SJSA1 (cell line): ENCODE measurements at places on chromosomes 12 and 14. TPM values are rescaled to one million over a fixed set of nuclear protein-coding genes. Genes with fewer than 3 reads are reported as not detected.

PDE3A gene
- 0.13 TPM in 1 of 2 replicates, not detected in the other for total RNA-seq

- DNase-seq: no peak
- H3K27ac ChIP-seq: no peak overlapping the region
- no peak overlapping the region for H3K4me3 ChIP-seq
- no peaks in the 10 kb centered on the region; the same call in 1 of the 2 replicates for H3K36me3 ChIP-seq
- no peaks in the 10 kb centered on the region for H3K27me3 ChIP-seq
- H3K4me1 ChIP-seq: no peaks in the 10 kb centered on the region
Observed at GRCh38 chr12:47071241-47071852, 8.1 kb upstream of the PCED1B start.

GRCh38 chr12:104697186-104697585 lies 240.4 kb downstream of the CHST11 start:
- no peak overlapping the region for H3K4me3 ChIP-seq
- no peak overlapping the region for H3K27ac ChIP-seq
- no peaks in the 10 kb centered on the region for H3K27me3 ChIP-seq
- no peak for DNase-seq
- H3K36me3 ChIP-seq: no peaks in the 10 kb centered on the region
- peaks cover 14% of the 10 kb centered on the region for H3K4me1 ChIP-seq

PEX5 gene
- total RNA-seq: 18.7 and 24.8 TPM in 2 replicates

DNA sequence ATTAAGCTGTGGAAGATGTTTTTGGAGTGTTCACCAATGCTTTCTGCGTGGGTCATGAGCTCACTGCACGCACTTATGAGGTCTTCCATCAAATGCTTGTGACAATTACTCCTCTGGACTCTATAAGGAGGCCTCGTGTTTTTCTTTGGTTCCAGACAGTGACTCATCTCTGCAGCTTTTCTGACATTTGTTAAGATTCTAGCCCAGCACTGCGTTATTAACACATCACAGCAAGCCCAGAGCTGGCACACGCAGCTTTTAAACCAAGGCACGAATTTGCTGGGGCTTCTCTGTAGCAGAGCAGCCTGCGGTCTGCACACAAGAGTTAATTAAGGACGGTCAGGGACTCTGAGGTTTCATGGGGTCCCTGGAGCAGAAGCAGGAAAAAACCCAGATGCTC lies 16.9 kb downstream of the MEG3 start:
- H3K36me3 ChIP-seq: peaks cover 53% of the 10 kb centered on the region
- no peak overlapping the region for H3K4me3 ChIP-seq
- no peaks in the 10 kb centered on the region for H3K27me3 ChIP-seq
- no peak overlapping the region for H3K27ac ChIP-seq
- DNase-seq: no peak

CLEC6A gene
- not detected in 2 replicates for total RNA-seq

DNA sequence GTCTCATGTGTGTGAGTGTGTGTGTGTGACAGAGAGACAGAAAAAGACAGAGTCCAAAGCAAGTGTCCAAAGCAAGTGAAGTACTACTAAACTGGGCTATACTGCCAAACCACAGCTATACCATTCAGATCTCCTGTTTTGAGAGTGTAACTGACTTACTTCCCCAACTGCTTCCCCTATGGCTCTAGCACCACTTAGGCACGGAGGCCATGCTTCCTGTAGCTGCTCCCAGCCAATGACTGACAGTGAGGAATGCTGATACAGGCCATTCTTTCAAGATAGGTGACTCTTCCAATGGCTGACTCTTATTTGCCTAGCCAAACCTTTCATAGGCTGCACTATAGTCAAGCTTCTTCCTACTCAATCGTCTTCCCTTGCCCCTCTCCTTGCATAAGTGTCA lies 393.2 kb downstream of the BCAT1 start:
- no peaks in the 10 kb centered on the region for H3K27me3 ChIP-seq
- H3K27ac ChIP-seq: no peak overlapping the region
- DNase-seq: no peak
- peaks cover 20% of the 10 kb centered on the region for H3K4me1 ChIP-seq
- no peak overlapping the region for H3K4me3 ChIP-seq

PLA2G1B gene
- total RNA-seq: not detected in 2 replicates

- H3K4me3 ChIP-seq: no peak overlapping the region
- H3K27me3 ChIP-seq: no peaks in the 10 kb centered on the region
- H3K4me1 ChIP-seq: no peaks in the 10 kb centered on the region
- H3K27ac ChIP-seq: no peak overlapping the region
Observed at GRCh38 chr14:23494223-23494622, 24.7 kb downstream of the NGDN start.

WNT5B gene
- 8.9 and 15.4 TPM in 2 replicates for total RNA-seq

HOXC9 gene
- 9.6 and 14.2 TPM in 2 replicates for total RNA-seq

ACOT6 gene
- not detected in 2 replicates for total RNA-seq

DNA sequence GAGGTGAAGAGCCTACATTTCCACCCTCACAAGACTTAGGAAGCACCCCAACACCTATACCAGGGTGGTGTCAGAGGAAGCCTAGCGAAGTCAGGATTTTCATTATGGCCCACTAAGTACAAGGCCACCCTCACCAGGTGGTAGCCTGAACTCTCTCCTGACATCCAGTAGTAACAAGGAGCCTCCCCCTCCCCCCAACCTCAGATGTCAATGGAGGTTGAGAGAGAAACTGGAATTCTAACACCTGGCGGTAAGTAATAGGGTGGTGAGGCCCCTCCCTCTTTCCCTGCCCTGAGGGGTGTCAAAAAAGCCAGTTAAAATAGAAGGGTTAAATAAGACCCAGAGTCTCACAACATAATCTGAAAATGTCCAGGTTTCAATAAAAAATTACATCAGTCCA lies 37.6 kb downstream of the SINHCAF start:
- no peaks in the 10 kb centered on the region for H3K27me3 ChIP-seq
- no peak overlapping the region for H3K27ac ChIP-seq
- H3K4me1 ChIP-seq: no peaks in the 10 kb centered on the region
- no peak for DNase-seq
- H3K4me3 ChIP-seq: no peak overlapping the region
- H3K36me3 ChIP-seq: peaks cover 26% of the 10 kb centered on the region

RGS6 gene
- not detected in 2 replicates for total RNA-seq

GRCh38 chr12:113462998-113463745 lies 8.5 kb downstream of the LHX5 start:
- H3K4me3 ChIP-seq: no peak overlapping the region
- H3K27ac ChIP-seq: no peak overlapping the region
- H3K4me1 ChIP-seq: peaks cover 27% of the 10 kb centered on the region
- H3K36me3 ChIP-seq: no peaks in the 10 kb centered on the region

- H3K27me3 ChIP-seq: no peaks in the 10 kb centered on the region
- no peak overlapping the region for H3K4me3 ChIP-seq
- DNase-seq: no peak
- H3K36me3 ChIP-seq: no peaks in the 10 kb centered on the region
- H3K4me1 ChIP-seq: no peaks in the 10 kb centered on the region
Observed at GRCh38 chr14:57879516-57879915, 13.6 kb upstream of the SLC35F4 start.

GRCh38 chr12:52417740-52418139 lies 11.6 kb upstream of the KRT82 start:
- H3K4me3 ChIP-seq: no peak overlapping the region
- H3K27ac ChIP-seq: no peak overlapping the region
- 0 out of 2 replicates have a peak, but pooled peaks cover 10% of the 10 kb centered on the region for H3K27me3 ChIP-seq

- H3K27me3 ChIP-seq: no peaks in the 10 kb centered on the region
- peaks cover 29% of the 10 kb centered on the region for H3K4me1 ChIP-seq
- H3K36me3 ChIP-seq: peaks cover 9% of the 10 kb centered on the region
- H3K4me3 ChIP-seq: peak overlapping the region; percentile 81
- H3K27ac ChIP-seq: peak overlapping the region; percentile 62
Observed at GRCh38 chr14:34461334-34462131, 507 bp downstream of the SPTSSA start.

FOXG1 gene
- not detected in 2 replicates for total RNA-seq

DNA sequence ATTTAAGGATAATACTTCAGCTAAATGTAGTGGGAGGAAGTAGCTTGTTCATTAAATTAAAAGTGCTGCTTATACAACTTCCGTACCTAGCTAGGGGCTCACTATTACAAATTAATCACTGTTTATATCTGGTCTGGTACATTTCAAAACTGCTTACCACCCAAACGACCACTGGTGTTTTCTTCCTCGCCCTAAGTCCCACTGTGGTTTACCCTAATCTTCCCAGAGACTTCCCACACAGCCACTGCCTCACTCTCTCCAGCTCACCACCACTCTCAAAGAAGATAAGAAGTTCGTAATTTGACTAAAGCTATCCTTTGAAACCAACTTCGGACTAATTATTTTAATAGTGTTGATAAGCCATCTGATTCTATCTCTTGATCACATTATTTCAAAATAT lies 62.6 kb downstream of the PLXNC1 start:
- no peak overlapping the region for H3K4me3 ChIP-seq
- no peak overlapping the region for H3K27ac ChIP-seq
- no peaks in the 10 kb centered on the region for H3K4me1 ChIP-seq

GRCh38 chr14:53640695-53641094 lies 315.9 kb downstream of the BMP4 start:
- no peak overlapping the region for H3K27ac ChIP-seq
- DNase-seq: no peak
- no peaks in the 10 kb centered on the region for H3K4me1 ChIP-seq
- H3K4me3 ChIP-seq: no peak overlapping the region

DNA sequence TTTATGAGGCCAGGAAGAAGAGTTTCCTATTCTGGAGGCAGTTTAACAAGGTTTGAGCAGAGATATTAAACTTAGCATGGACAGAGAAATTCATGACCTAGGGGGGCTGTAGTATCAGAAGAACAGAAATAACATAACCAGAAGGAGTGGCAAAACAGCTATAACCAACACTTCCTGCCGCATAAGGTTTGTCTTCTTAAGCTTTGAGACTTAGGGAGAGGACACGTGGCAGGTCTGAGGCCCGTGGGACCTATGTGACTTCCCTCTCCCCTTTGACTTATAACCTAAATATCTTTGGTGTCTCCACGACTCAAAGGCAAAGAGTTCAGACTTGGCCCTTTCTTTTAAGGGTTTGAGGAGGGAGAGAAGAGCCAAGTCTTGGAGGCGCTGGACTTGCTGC lies 119.1 kb upstream of the PZP start:
- no peaks in the 10 kb centered on the region for H3K4me1 ChIP-seq
- no peaks in the 10 kb centered on the region for H3K27me3 ChIP-seq
- H3K36me3 ChIP-seq: no peaks in the 10 kb centered on the region
- H3K4me3 ChIP-seq: no peak overlapping the region
- H3K27ac ChIP-seq: no peak overlapping the region

DNA sequence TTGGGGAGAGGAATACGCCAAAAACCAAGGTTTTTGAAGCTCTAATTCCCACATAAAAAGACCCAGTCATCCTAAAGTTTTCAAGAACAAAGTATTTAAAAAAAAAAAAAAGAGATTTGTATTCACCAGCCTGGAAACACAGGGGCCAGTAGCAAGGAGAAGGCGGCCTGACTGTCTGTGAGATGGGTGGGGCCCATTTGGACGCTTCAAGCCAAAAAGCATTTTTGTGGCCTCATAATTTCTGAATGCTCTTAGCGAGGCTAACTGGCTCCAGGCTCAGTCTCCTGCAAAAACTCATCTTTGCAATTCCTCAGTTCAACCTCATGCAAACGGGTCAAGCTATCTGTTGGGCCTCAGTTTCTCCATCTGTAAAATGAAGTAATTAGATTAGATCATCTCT lies 514.1 kb downstream of the MED13L start:
- H3K27me3 ChIP-seq: no peaks in the 10 kb centered on the region
- H3K4me1 ChIP-seq: no peaks in the 10 kb centered on the region
- no peak overlapping the region for H3K4me3 ChIP-seq
- DNase-seq: no peak
- H3K36me3 ChIP-seq: no peaks in the 10 kb centered on the region

- H3K27me3 ChIP-seq: no peaks in the 10 kb centered on the region
- no peak for DNase-seq
- no peak overlapping the region for H3K27ac ChIP-seq
- peaks cover 13% of the 10 kb centered on the region; the same call in 1 of the 2 replicates for H3K36me3 ChIP-seq
- H3K4me1 ChIP-seq: peaks cover 20% of the 10 kb centered on the region
- H3K4me3 ChIP-seq: no peak overlapping the region
Observed at GRCh38 chr14:100915560-100915959, 12.0 kb upstream of the RTL1 start.

ALDH2 gene
- total RNA-seq: 24.2 and 27.9 TPM in 2 replicates

DNA sequence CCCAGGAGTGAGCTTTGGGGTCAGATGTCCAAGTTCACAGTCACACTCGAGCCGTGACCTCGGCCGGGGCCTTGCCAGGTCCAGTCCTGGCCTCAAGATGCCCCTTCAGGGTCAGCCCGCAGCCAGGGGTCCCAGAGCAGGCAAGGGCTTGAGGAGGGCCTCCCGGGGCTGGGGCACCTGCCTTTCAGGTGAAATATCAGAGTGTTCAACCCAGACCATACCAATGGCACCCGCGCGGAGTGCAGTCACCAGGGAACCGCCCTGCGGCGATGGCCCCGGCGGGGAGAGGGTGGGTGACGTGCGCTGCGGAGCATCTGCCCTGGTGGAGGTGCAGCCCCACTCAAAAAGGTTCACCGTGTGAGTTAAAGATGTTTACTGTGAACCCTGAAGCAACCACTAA lies 16.9 kb downstream of the LRCOL1 start:
- H3K27ac ChIP-seq: no peak overlapping the region
- H3K4me1 ChIP-seq: peaks cover 13% of the 10 kb centered on the region
- no peak for DNase-seq
- 0 out of 2 replicates have a peak, but pooled peaks cover 4% of the 10 kb centered on the region for H3K27me3 ChIP-seq

- peaks cover 16% of the 10 kb centered on the region for H3K4me1 ChIP-seq
- H3K27ac ChIP-seq: peak overlapping the region; percentile 1; the same call in 1 of the 2 replicates
Observed at GRCh38 chr12:93089805-93090569, 160.9 kb upstream of the EEA1 start.

EPS8 gene
- total RNA-seq: 29.4 and 52.7 TPM in 2 replicates

DNA sequence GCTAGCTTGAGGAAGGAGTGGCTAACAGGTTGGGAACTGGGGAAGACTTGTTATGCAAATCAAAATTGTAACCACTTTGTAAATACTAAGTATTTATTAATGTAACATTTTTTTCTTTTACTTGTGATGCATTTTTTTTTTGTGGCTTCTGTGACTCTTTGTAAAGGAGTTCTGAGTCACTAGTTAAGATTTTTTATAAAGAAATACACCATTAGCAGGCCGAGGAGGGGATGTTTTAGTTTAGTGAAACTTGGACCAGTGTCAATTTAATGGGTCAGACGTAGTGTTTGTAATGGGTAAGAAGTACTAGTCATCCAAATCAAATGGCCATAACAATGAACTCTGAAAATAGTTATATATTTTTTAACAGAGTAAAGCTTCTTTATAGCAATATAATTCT lies 43.1 kb downstream of the AKAP6 start:
- no peaks in the 10 kb centered on the region for H3K27me3 ChIP-seq
- H3K4me1 ChIP-seq: peaks cover 53% of the 10 kb centered on the region
- peak; percentile 45 for DNase-seq
- peak overlapping the region; percentile 81 for H3K27ac ChIP-seq
- H3K36me3 ChIP-seq: no peaks in the 10 kb centered on the region

GRCh38 chr12:22268406-22268805 lies 66.1 kb downstream of the ST8SIA1 start:
- no peaks in the 10 kb centered on the region for H3K36me3 ChIP-seq
- no peak for DNase-seq
- no peak overlapping the region for H3K4me3 ChIP-seq
- no peak overlapping the region for H3K27ac ChIP-seq
- no peaks in the 10 kb centered on the region for H3K27me3 ChIP-seq

GRCh38 chr14:96497586-96497985 lies 4.6 kb upstream of the PAPOLA start:
- no peaks in the 10 kb centered on the region for H3K4me1 ChIP-seq
- H3K27ac ChIP-seq: no peak overlapping the region
- H3K4me3 ChIP-seq: no peak overlapping the region
- H3K27me3 ChIP-seq: no peaks in the 10 kb centered on the region
- DNase-seq: no peak
